Muscle of arm (tissue), 14 donors: ENCODE measurements at places on chromosomes 4 and X. TPM values are rescaled to one million over a fixed set of nuclear protein-coding genes. Genes with fewer than 3 reads are reported as not detected.
A peak's percentile ranks its signal among the peaks of the same experiment; 100 is the strongest.

The TMEM271 gene
- 0.74 TPM for polyA plus RNA-seq

The DUSP21 gene
- not detected for polyA plus RNA-seq

The ANK2 gene
- 130 TPM for polyA plus RNA-seq

The NMU gene
- 0.88 TPM for polyA plus RNA-seq

The C4orf54 gene
- polyA plus RNA-seq, result 179 TPM

The DIPK2B gene
- 23.8 TPM for polyA plus RNA-seq

The CXCR3 gene
- 0.10 TPM for polyA plus RNA-seq

The RASGEF1B gene
- 9.2 TPM for polyA plus RNA-seq

The SFRP2 gene
- polyA plus RNA-seq, result 32.6 TPM

The TCEAL6 gene
- not detected for polyA plus RNA-seq

GRCh38 chrX:13646154-13646549, 6.8 kb upstream of the TCEANC start:
- peak; percentile 70 for DNase-seq

DNA sequence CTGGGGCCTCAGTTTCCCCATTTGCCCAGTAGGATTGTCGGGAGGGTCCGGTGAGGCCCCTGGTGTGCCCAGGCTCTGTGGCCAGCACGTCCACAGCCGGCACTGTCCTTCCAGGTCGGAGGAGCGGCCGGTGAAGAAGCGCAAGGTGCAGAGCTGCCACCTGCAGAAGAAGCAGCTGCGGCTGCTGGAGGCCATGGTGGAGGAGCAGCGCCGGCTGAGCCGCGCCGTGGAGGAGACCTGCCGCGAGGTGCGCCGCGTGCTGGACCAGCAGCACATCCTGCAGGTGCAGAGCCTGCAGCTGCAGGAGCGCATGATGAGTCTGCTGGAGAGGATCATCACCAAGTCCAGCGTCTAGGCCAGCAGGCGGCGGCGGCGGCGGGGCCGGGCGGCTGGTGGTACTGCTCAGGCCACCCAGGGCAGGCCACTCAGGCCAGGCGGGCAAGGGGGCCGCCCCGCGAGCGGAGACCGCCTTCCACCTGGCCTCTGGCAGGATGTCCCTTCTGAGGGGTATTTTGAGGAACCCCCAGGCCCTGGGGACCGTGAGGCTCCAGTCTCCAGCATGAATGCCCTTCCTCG, 6.7 kb downstream of the MSANTD1 start:
- DNase-seq, result no peak

GRCh38 chr4:125155251-125155650, 159.5 kb upstream of the FAT4 start:
- no peak for DNase-seq

GRCh38 chr4:76311896-76312331, 5.4 kb downstream of the STBD1 start:
- no peak for DNase-seq

DNA sequence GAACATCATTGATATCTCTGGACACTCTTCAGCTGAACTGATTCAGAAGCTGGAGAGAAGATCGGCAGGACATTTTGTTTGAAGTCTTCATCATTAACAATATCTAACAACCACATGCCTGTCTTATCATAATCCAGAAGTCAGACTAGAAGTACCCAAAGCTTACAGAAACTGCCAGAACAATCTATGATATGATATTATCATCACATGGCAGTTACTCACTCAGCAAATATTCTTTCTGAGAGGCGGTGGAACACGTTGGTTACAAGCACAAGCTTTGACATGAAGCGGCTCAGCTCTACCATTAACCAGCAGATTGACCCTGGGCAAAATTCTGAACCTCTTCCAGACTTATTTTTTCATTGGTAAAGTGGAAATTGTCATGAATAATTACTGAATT, 69.4 kb upstream of the KIT start:
- DNase-seq, result no peak

- DNase-seq, result no peak
Observed at GRCh38 chr4:169416997-169417396, 146.2 kb upstream of the SH3RF1 start.

DNA sequence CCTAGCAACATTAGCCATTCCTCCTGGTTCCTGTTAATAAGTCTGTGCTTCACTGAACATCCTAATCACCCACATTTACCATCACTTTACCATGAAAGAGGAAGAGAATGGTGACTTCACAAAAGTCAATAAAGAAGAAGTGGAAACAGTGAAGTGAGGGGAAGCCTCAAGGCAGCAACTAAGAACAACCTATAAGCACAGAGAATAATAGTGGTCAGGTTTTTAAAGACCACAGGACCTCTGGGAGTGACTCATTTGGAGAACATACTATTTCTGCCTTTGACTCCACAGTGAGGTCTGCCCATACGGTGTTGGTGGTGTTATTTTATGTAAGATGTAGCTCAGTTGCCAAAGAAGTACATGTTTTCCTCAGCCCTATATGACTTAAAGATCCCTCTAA, 86.0 kb upstream of the TET2 start:
- no peak for DNase-seq

- DNase-seq, result no peak
Observed at GRCh38 chrX:47595716-47596251, 13.5 kb downstream of the TIMP1 start.

DNA sequence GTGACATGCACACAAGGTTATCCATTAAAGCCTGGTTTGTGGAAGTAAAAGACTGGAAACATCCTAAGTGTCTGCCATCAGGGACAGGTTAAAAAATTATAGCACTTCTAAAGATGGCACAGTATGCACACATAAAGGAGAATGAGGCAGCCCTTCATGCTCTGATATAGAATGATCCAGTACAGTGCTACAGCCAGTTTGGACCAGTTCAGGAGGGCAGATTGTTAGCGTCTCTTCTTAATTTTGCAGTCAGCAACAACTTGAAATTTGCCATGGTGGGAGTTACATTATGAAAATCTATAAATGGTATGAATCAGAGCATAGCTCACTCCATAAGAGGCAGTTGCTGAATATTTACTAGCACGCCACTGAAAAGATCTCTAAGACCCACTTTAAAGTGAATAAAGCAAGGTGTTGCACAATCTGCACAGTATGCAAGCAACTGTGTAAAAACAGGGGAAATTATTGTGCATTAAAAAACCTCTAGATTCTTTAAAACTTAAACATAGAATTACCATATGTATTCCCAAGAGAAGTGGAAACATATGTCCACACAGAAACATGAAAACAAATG, 20.3 kb upstream of the SOD3 start:
- DNase-seq, result no peak

DNA sequence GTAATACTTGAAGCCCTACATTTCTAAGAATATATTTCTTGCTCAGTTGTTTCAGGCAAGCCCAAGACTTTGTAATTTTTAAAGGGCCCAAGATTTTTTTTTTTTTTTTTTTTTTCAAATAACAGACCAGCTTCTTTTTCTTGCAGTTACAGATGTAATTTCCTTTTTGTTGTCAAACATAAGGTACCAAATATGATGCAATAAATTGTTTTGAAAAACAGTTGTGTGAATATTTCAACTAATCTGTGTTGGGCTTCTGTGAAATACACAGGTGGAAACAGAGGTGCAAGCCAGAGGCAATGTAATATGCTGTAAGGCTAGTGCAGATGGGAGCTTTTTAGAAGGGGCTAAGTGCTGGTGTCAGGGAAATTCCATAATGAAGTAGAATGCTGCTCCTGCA, 64.8 kb upstream of the RAB33B start:
- no peak for DNase-seq

DNA sequence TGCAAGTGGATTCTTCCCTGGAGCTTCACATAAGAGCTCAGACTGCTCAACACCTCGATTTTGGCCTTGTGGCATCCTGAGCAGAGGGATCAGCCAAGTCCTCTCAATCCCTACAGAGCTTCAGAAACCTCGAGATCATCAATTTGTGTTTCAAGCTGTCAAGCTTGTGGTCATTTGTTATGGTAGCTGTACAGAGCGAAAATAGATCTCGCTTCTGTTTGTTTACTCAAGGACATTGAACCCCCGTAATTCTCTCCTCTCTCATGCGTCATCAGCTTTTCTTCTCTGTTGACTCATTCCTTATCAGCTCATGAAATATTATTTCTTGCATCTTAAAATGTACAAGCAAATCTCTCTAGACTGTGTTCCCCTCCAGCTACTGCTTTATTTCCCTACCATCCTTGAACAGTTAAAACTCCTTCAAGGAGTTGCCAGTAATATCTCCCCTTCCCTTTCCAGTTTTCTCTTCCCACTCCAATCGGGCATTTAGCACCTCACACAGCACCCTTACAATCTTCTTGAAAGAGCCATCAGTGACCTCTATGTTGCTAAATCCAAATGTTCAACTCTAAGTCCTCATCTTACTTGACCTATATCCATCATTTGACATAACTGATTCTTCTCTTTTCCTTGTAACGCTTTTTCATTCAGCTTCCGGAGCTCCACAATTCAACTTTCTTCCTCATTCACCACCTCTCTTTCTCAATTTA, 106.2 kb upstream of the FAT1 start:
- DNase-seq, result no peak

DNA sequence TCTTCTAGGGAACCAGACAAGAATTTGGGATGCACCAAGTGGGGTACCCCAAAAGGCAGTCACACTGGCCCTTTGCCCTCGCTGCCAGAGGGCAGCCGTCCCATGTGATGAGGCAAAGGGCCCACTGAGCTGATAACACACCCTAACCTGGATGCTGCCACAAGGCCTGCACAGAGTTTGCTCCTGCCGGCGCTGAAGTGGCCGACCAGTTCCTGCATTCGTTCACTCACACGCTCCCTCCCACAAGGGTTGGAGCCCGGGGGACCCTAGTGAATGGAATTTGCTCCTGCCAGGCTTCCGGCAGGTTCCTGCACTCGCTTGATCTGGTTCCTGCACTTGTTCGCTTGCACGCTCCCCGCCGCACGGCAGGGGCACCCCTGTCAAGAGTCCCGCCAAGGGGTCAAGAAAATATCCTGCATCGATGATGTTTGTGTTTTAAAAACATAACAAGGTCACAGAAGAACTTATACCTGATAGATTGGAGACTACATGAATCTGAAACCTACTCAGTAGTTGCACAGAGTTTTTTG, 296.4 kb upstream of the VCX start:
- DNase-seq, result no peak

- no peak for DNase-seq
Observed at GRCh38 chr4:66062044-66062443, 391.8 kb upstream of the EPHA5 start.

- no peak for DNase-seq
Observed at GRCh38 chr4:99961711-99962110, 11.6 kb upstream of the H2AZ1 start.

DNA sequence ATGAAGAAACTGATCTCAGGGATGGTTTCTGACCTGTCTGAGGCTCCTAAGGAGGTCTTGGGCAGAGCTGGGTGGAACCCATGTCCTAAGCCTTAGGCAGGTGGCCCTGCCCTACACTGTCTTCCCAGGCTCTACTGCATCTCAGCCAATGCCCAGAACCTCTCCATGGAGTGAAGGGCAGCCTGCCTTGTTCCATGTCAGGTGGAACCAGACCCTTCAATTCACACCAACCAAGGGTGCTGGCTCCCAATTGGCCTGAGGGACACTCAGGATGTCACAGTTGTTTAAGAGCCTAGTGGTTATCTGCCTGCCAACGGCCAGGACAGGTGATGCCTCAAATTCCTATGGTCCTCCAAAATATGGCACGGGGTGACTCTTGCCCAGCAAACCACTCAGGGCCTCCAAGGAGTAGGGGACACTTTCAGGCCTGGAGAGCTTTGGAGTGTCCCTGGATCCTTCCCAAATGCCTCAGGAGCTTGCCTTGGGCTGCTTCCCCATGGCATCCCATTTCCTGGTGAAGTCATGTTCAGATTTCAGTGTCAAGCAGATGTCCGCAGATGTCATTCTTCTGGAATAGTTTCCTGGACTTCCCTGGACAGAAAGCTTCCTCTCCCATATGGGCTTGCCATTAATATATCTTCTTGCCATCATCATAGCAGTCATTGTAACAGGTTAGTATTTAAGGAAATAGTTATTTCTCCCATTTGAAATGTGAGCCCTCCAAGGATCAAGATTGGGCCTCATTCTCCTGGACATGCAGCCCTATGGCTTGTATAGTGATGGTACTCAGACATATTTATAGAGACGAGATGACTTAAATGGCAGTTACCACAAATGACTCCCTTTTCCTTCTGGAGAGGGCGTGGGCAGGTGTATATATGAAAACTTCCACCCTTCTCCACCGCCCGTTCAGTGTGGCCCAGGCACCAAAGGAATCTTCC, 67.1 kb downstream of the MED28 start:
- DNase-seq, result no peak

GRCh38 chrX:93791304-93791703, 117.3 kb downstream of the FAM133A start:
- no peak for DNase-seq

GRCh38 chrX:4787971-4788370, 1074.5 kb upstream of the PRKX start:
- DNase-seq, result no peak
